ENCODE measurements at places on chromosomes 13 and 19.

GRCh38 chr19:57642396-57643046 lies 9.6 kb downstream of the ZNF211 start:
- no peak for DNase-seq

GRCh38 chr13:50255639-50256038 lies 240.4 kb downstream of the KCNRG start:
- no peak for DNase-seq

- no peak for DNase-seq
Measured at GRCh38 chr13:20580257-20580656, 13.3 kb downstream of the IFT88 start.

DNA sequence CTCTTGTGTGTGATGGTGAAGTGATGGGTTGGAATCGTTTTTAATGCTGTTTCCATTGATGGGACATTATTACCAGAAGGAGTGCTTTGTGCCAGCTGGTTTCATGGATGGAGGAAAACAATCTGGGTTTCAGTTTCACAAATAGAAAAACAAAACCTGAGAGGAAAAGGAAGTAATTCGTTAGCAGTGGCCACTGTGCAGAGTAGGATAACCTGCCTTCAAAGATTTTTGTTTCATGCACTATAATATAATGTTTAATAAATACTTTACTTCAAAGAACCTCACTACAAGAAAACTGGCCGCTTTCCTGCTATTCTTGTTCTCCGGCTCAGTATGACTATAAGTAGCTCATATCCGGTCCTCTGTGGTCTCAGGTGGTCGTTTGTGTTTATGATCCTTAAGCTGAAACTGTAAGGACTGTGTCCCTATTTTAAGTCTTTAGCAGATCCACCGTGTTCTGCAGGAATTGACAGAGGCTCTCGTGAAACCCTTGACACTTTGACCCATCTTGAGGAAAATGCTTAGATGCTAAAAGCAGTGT lies 104.7 kb downstream of the GGACT start:
- DNase-seq = no peak

DNA sequence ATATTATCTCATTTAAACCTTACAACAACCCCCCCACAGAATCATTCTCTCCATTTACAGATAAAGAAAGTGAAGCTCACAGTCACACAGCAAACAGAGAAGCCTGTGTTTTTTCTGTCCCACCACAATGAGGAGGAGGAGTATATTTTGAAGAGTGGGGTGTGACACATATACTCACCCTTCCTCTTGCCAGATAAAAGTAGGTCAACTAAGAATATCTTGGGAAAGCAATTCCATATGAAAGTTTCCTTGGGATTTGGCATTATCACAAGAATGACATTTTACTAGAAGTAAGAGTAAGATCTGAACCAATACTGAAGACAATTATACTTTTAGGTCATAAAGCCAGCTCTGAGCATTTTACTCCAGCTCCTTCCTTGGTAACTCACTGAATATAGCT lies 287.5 kb upstream of the HTR2A start:
- no peak for DNase-seq

DNA sequence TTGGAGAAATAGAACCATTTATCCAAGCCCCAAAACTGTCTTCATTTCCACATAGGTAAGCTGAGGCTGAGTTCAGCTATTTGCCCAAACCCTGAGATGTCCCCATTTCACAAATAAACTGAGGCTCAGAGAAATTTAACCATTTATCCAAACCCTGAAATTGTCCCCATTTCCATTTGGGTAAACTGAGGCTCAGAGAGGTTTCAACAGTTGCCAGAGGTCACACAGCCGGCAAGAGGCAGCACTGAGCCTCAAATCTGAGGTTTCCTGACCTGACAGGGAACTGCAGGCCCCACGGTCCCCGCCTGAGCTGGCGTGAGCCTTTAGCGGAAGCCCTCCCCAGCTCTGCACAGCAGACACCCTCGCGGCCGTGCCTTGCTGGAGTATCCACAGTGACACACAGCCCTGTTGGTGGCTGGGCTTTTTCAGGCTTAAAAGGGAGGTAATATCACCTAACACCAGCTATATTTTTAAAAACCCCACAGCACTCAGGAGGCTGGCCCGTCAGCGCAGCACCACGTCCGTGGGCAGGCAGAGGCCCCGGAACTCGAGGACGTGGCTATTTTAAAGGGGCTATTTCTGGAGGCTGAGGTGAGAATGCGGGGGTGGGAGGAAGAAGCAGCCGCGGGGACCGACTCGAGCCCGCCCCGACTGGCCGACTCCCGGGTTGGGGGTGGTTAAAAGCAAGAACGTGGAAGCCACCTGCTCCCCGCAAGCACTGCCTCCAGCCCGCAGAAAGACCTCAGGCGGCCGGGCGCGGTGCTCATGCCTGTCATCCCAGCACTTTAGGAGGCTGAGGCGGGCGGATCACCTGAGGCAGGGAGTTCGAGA lies 18.5 kb downstream of the PTPRS start:
- DNase-seq = no peak

DNA sequence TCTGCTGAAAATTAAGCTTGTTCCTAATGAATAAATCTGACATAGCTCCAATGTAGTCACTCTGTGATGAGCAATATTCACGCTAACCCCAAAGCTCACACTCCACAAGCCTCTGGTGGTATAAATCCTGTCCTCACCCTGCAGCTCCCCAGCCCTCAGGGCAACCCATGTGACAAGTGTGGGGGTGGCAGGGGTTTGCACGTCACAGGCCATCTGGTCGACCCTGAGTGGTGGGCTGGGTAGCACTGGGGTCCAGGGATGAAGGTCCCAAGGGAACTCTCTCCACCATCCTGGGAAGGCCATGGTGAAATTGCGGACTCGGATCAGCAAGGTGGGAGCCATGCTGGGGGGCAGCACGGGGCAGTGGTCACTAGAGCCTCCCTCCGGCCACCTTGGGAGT lies 100.0 kb upstream of the SOX1 start:
- DNase-seq = no peak

DNA sequence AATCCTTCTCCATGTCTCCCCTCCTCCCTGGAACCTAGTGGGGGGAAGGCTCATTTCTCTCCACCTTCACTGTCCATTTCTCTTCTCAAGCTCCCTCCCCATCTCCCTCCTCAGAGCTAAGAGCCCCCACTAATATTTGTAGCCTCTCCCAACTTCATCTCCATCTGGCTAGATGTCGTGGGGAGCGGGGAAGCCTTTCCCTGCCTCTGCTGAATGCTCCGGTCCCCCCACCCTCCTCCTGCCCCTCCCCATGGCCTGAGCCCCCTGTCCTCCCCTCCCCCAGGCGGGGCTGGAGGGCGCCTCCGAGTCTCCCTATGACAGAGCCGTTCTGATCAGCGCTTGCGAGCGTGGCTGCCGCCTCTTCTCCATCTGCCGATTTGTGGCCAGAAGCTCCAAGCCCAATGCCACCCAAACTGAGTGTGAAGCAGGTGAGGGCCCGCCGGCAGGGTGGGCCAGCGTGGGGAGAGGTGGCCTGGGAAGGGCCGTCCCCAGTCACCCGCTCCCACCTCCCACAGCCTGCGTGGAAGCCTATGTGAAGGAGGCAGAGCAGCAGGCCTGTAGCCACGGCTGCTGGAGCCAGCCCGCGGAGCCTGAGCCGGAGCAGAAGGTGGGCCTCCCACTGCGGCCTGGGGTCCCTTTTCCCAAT lies 1.0 kb downstream of the TMEM59L start:
- DNase-seq = no peak

DNA sequence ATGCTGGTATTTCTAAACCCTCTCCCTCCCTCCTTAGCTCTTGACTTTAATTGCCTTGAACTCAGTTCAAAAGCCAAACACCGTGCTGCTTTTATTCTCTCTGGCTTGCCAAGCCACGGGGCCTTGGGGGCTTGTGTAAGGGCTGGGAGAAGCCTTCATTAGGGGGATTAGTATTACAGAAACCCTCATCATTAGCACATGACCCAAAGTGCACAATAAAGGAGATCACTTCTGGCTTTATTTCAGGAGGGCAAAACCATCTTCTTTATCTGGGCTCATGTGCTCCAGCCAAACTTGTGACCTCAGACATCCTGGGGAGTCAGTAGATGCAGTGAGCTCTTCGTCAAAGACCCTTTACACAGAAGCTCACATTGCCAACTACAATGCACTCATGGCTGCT lies at the start of gene DCT:
Gene DCT, minus strand, starts transcription at position 67 of the 400 bp plus-strand sequence. CDS start 427 bp downstream, outside the sequence.
- DNase-seq = no peak

DNA sequence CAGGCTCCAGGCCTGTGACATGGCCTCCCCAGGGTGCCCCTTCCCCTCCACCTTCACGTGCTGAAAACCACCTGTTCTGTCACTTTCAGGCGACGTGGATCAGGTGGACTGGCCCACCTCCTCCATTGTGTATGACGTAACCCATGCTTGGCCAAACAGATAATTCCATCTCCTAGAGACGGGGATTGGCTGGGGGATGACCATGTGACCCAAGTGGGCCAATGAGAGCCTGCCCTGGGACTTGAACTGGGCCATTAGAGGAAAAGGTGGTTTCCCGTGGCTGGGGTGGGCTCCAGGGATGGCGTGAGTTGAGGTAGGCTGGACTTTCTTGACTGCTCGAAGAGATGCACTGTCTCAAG lies 3.6 kb upstream of the ADAMTSL5 start:
- no peak for DNase-seq

DNA sequence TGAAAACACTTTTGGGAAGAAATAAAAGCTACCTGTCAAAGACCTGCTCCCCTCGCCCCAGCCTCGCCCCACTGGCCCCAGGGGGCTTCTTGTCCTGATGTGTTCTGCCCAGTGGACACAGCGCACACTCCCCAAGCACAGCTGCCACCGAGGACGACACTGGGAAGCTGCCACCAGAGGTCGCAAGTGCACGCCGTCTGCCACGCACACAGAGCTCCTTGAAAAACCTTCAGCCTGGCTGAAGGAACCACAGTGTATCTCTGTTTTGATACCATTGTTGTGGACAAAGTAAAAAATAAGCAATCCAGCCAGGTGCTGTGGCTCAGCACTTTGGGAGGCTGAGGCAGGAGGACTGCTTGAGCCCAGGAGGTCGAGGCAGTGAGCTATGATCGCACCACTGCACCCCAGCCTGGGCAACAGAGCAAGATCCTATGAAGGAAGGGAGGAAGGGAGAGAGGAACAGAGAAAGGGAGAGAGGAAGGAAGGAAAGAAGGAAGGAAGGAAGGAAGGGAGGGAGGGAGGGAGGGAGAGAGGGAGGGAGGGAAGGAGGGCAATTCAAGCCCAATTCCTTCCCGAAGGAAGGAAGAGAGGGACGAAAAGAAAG lies 57.3 kb downstream of the CEBPG start:
- DNase-seq = peak; percentile 31

- DNase-seq = no peak
Measured at GRCh38 chr13:108777421-108778420, 148.3 kb downstream of the MYO16 start.

DNA sequence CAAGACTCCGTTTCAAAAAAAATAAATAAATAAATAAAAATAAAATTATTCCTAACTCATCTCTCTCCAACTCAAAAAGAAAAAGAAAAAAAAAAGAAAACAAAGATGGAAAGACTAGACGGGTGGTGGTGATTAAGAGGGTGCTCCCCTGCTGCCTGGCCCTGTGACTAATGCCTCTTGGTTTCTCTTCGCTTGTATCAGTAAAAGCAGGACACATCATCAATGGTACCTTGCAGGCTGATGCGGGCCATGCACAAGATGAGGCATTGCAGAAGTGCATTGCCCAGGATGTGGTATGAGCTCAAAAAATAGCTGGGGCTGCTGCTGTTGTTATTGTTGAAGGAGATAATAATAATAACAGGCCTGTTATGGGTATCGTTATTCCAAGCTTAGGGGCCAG lies 14.6 kb downstream of the ACER1 start:
- DNase-seq = no peak

- DNase-seq = no peak
Measured at GRCh38 chr13:51035978-51036377, 75.1 kb downstream of the C13orf42 start.

DNA sequence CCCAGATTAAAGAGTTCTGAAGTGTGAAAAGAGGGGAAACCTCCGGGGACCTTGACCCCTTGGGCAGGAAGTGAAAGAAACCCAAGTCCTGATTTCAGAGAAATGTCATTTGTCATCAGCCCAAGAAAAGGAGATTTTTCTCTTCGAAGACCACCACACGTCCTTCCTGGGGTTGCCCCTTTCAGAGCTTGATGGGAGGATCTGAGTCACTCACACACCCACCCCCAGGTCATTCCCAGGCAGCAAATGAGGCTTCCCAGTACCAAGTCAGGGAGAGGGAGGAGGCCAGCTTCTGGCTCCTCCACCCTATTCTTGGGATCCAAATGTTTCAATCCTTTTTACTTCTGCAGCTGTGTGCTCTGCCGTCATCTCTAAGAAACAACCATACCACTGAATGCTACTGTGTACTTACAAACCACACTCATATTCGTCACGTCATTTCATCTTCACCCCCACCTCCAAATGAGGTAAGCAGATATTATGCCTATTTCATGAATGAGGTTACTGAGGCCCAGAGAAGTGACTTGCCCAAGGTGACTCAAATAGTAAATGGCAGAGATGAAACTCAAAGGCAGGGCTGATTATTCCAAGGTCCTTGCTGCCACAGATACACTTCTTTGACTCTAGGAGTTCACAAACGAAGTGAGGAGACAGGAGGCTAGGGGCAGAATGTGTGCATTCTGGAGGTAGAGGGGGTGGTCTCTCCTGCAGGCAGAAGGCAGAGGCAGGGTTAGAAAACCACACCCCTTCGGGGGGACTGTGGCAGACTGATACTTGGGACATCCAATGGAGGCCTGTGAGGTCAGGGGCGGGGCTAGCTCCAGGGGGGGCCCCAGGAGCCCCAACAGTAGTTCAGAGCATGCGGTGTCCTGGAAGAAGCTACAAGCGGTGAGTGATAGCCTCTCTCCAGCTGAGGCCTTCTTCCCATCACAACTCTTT lies 5.0 kb upstream of the KMT2B start:
- peak; percentile 45 for DNase-seq

GRCh38 chr13:72163678-72164077 lies 296.7 kb upstream of the DACH1 start:
- DNase-seq = no peak

DNA sequence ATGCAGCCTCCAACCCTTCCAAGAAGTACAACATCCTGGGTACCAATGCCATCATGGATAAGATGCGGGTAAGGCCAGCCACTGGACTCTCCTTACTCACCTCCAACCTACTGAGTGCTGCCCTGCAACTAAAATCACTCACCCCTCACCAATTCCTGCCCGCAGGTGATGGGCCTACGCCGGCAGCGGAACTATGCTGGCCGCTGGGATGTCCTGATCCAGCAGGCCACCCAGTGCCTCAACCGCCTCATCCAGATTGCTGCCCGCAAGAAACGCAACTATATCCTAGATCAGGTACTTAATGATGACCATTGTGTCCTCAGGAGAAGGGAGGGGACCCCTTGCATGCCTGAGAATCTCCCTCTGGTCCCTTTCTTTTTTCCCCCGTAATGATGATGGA lies 15.6 kb upstream of the CCDC97 start:
- DNase-seq = no peak

- no peak for DNase-seq
Measured at GRCh38 chr13:39590466-39591036, 12.4 kb downstream of the LHFPL6 start.

Measured in stimulated activated CD8-positive, alpha-beta memory T cell treated with anti-CD3 and anti-CD28 coated beads, Interleukin-12 subunit alpha, Interleukin-12 subunit beta, amount 100 ng/mL, for 4 hours (primary cell).